D721Med (cell line): ENCODE measurements at places on chromosomes 3 and 15.

DNA sequence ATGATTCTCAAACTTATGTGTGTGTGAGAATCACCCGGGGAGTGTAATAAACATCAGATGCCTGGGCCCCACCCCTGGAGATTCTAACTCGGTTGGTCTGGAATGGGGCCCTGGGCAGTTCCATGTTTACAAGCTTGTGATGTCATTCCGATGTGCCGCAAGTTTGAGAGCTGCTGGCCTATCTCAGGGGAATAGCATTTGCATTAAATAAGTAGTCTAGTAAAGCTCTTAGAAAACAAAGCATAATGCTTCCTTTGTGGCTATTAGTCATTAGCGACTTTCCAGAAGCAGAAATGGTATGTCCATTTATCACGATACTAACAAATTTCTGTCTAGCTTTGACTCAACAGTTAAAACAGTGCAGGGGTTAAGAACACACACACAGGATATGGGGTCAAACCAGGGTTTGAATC lies 20.9 kb downstream of the PGBD4 start:
- DNase-seq, result no peak

- DNase-seq, result no peak
These were observed 71.6 kb upstream of the CMTM7 start for GRCh38 chr3:32320080-32320479.

- no peak for DNase-seq
These were observed 66.0 kb downstream of the ATP13A4 start for GRCh38 chr3:193488741-193489140.

DNA sequence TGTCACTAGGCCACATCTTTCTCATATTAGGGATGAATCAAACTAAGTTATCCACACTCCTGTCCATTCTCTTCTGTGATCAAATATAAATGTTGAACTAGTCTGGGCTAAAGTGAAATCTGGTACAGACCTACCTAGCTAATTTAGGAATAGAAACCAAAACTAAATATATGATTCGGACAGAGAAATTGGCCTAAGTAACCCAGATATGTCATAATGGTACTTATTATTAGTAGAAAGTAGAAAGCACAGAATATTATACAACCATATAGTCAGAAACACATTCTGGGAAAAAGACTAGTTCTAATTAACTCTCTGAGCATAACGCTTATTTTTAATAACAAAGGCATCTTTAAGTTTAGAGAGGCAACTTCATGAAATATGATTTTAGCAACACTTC lies 389.0 kb downstream of the LSAMP start:
- no peak for DNase-seq

- no peak for DNase-seq
These were observed 58.3 kb downstream of the RAB11A start for GRCh38 chr15:65927545-65927944.

DNA sequence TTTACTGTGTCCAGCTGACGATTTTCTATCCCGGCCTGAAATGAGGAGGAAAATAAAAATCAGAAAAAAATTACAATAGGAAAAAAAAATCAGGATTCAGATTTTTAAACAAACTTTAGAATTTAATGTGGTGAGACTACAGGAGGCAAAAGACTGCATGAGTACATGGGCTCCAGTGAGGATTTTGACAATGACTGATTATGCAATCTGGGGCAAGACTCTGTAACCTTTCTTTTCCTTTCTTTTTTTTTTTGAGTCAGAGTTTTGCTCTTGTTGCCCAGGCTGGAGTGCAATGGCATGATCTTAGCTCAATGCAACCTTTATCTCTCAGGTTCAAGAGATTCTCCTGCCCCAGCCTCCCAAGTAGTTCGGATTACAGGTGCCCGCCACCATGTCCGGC lies 29.9 kb downstream of the SPG11 start:
- no peak for DNase-seq

DNA sequence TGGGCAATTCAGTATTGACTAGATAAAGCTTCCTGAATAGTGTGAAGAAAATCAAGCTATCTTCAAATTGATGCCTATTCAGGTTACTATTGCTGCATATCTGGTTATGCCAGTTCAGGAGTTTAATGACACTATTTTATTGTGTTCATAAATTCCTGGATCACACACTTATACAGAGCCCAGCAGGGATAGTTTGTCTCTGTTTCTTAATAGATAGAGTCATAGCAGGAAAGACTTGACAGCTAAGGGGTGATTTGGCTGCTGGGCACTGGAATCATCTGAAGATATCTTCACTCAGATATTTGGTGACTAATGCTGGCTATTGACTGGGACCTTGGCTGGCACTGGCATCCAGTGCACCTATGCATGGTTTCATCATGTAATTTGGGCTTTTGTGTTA lies 187.8 kb downstream of the PYDC2 start:
- no peak for DNase-seq

GRCh38 chr3:13852638-13853009 lies 27.2 kb downstream of the WNT7A start:
- DNase-seq, result no peak

GRCh38 chr3:15009167-15009566 lies 55.9 kb downstream of the MRPS25 start:
- no peak for DNase-seq
